ENCODE measurements at places on chromosomes 2 and 18.

- DNase-seq: no peak
Observed at GRCh38 chr18:29862824-29863223, 1179.7 kb downstream of the DSC3 start.

GRCh38 chr2:236972491-236973342 lies 113.0 kb upstream of the COPS8 start:
- no peak for DNase-seq

DNA sequence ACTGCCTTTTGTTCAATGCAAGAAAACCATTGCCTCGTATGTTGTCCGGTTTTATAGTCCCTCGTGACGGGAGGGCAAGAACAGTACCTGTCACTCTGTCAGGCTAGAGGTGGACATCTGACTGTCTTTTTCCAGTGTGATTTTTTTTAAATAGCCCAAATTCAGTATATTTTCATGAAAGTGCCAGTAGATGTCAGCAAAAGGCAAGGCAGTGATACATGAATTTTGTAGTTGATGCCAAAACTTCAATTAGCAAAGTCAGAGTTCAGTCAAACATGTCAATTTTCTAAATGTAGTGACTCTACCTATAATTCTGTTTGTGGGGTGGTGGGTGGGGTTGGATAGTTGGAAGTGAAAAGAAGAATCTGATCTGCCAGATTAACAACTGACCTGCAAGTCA lies 296.0 kb upstream of the MC4R start:
- no peak for DNase-seq

DNA sequence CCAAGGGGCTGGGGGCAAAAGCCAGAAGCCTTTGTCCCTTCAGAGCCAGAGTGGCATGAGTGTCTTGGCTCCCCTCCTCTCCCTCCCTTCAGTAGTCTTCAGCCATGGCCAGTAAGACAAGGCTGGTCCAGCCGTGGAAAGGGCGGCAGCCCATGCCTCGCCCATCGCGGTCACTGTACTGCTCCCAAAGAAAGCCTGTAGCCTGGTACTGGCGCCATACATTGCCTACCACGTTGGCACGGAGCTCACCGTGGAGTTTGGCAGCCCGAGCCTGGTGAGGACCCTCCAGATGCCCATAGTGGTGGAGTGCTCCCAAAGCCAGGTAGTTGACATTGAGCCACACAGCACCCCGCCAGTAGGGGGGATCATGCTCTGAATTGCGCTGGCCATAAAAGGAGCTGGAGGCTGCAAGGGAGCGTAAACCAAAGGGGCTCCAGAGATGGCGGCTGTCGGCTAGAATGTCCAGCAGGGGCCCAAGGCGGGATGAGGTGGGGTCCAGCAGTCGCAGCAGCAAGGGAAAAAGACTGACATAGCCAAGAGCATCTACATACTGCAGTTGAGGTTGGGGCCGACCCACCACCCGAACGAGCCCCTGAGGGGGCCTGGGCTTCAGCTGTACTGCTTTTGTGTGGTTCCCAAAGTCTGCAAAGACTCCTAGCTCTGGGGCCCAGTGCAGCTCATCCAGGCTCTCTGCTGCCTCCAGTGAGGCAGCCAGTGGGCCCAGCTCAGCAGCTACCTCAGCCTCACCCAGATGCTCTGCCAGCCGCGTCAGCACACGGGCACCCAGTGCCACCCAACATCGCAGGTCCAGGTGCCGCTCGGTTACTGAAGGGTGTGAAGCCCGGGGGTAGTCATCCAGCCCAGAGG lies 3.2 kb downstream of the WBP1 start:
- no peak for DNase-seq

GRCh38 chr2:236499691-236500578 lies 69.7 kb upstream of the ACKR3 start:
- DNase-seq: no peak

Data from hippocampal formation (tissue), 2 donors.